Activated T-helper 2 cell treated with anti-CD3 and anti-CD28 coated beads, Interferon-gamma antibody, Interleukin-2, Interleukin-4, amounts not matched to agents 10 μg/mL and 5 μg/mL and 100 μg/mL, durations not matched to agents 14 hours and 24 hours and 36 hours (primary cell): ENCODE measurements at places on chromosomes 6 and 20.

DNA sequence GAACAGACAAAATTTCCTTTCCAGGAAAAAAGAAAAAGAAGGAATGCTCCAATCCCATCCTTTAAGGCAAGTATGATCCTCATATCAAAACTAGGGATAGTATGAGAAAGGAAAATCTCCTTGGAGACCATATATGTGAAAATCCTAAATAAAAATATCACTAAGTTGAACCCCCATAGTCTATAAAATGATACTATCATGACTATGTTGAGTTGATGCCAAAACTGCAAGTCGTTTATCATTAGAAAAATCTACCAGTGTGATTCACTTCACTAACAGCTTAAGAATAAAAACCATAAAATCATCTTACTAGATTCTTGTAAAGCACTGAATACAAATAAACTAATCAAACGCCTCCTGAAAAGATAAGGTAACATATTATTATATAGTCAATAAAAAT, 76.6 kb upstream of the STXBP5 start:
- H3K36me3 ChIP-seq: no peaks in the 10 kb centered on the region
- peaks cover 4% of the 10 kb centered on the region for H3K27me3 ChIP-seq
- no peak overlapping the region for H3K27ac ChIP-seq

- no peak for DNase-seq
- no peak overlapping the region for H3K4me3 ChIP-seq
- no peaks in the 10 kb centered on the region for H3K36me3 ChIP-seq
- no peak overlapping the region for H3K27ac ChIP-seq
- H3K27me3 ChIP-seq: no peaks in the 10 kb centered on the region
- no peaks in the 10 kb centered on the region for H3K4me1 ChIP-seq
These were observed 164.7 kb upstream of the CCN2 start for GRCh38 chr6:132115714-132116366.

DNA sequence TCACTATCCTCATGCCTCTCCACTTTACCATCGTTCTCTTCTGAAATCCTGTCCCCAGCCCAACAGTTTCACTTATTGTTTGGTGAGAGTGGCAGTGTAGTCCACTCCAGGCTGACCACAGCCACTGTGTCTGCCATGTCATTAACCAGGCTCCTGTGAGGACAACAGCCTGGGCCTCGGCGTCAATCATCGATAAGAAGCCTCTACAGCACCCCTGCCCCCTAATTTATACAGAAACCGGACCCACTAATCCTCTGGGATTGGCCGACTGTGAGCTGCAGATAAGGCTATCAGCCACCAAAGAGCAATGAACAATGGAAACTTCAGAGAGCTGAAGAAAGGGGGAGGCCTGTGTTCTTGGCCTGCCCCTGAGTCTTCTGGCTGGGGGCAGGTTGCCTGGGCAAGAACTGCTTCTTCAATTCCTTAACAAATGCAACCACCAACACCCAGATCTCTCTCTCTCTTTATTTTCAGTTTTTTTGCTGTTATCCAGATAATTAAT, 3.4 kb downstream of the EGFL8 start:
- H3K4me3 ChIP-seq: no peak overlapping the region
- peaks cover 22% of the 10 kb centered on the region for H3K36me3 ChIP-seq
- peak overlapping the region; percentile 7 for H3K27ac ChIP-seq
- no peak for DNase-seq

- peaks cover 19% of the 10 kb centered on the region for H3K4me1 ChIP-seq
- H3K4me3 ChIP-seq: peak overlapping the region; percentile 81
- peaks cover under 1% of the 10 kb centered on the region for H3K27me3 ChIP-seq
- no peaks in the 10 kb centered on the region for H3K36me3 ChIP-seq
- DNase-seq: no peak
- peak overlapping the region; percentile 98 for H3K27ac ChIP-seq
These were observed 4.8 kb upstream of the PRPH2 start for GRCh38 chr6:42727087-42727611.

GRCh38 chr20:14561741-14562221, 224.4 kb upstream of the FLRT3 start:
- no peaks in the 10 kb centered on the region for H3K27me3 ChIP-seq
- H3K36me3 ChIP-seq: no peaks in the 10 kb centered on the region
- no peak overlapping the region for H3K4me3 ChIP-seq
- H3K4me1 ChIP-seq: no peaks in the 10 kb centered on the region
- H3K27ac ChIP-seq: no peak overlapping the region
- DNase-seq: no peak

DNA sequence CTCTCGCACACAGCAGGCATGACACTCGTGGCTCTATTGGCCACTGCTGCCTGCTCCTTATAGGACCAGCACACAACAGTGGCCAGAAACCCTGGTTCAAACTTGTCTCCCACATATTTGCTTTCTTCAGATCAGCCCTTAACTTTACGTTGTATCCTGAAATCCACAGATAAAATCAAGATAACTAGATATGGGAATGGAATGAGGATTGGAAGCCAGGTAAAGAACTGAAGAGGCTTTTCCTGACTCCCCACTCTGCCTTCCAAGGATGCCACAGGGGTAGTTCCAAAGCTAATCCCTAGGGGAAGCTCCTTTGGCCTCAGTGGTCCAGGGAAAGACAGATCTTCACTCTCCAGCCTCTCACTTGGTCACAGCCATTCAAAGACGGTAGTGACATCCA, 86.5 kb downstream of the INSM1 start:
- H3K36me3 ChIP-seq: peaks cover 45% of the 10 kb centered on the region
- H3K27ac ChIP-seq: no peak overlapping the region
- peaks cover 45% of the 10 kb centered on the region for H3K4me1 ChIP-seq

DNA sequence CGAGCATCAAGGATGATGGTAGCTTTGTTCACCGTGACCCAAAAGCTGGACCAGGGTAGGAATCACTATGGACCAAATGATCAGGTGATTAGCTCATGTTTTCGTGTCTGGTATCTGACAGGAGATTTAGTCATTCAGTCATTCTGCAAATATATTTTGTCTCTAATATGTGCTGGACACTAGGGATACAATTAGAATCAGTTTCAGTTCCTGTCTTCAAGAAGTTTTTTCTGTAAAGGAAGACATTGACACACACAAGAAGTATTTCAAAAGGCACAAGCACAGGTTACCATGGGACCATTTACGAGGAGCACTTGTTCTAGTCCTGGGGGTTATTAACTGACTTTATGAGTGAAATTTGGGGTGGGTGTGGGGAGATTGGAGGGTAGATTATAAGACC, 244.9 kb downstream of the HIVEP2 start:
- H3K36me3 ChIP-seq: no peaks in the 10 kb centered on the region
- H3K27ac ChIP-seq: no peak overlapping the region
- H3K4me3 ChIP-seq: no peak overlapping the region

GRCh38 chr6:123508290-123508689, 128.5 kb downstream of the TRDN start:
- H3K4me3 ChIP-seq: no peak overlapping the region
- no peak overlapping the region for H3K27ac ChIP-seq

DNA sequence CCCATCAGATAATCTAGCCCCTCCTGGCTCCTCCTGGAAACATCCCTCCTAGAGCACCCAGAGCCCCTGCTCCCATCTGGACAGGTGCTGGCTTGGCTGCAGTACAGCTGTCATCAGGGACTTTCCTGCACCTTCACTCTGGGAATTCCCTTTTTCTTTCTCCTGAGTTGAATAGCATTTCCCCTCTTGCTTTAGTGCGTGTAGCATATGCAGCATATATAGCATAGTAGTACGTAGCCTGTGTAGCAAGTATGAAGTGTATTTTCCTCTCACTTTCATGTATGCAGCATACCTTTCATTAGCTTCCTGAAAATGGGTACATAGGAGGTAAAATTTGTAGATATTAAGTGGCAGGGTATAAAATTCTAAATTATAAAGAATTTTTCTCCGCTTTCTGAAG, 352.9 kb downstream of the ESR1 start:
- H3K27ac ChIP-seq: no peak overlapping the region
- peaks cover 16% of the 10 kb centered on the region for H3K4me1 ChIP-seq
- peaks cover 46% of the 10 kb centered on the region for H3K36me3 ChIP-seq
- H3K27me3 ChIP-seq: no peaks in the 10 kb centered on the region

- H3K27me3 ChIP-seq: peaks cover 38% of the 10 kb centered on the region
- H3K4me1 ChIP-seq: peaks cover 5% of the 10 kb centered on the region
- no peak for DNase-seq
- H3K27ac ChIP-seq: no peak overlapping the region
These were observed 567 bp downstream of the HS3ST5 start for GRCh38 chr6:114342086-114342825.

- H3K36me3 ChIP-seq: no peaks in the 10 kb centered on the region
- no peak overlapping the region for H3K4me3 ChIP-seq
- H3K4me1 ChIP-seq: peaks cover 18% of the 10 kb centered on the region
- no peak for DNase-seq
These were observed 12.2 kb upstream of the VNN1 start for GRCh38 chr6:132725947-132726607.

- peaks cover 3% of the 10 kb centered on the region for H3K4me1 ChIP-seq
- H3K27ac ChIP-seq: no peak overlapping the region
- no peak overlapping the region for H3K4me3 ChIP-seq
- H3K36me3 ChIP-seq: no peaks in the 10 kb centered on the region
These were observed 40.5 kb downstream of the SNAI1 start for GRCh38 chr20:50023116-50023805.

GRCh38 chr6:27541212-27541932, 68.5 kb upstream of the ZNF184 start:
- no peak for DNase-seq
- H3K27me3 ChIP-seq: peaks cover 66% of the 10 kb centered on the region
- no peak overlapping the region for H3K4me3 ChIP-seq
- H3K4me1 ChIP-seq: peaks cover 16% of the 10 kb centered on the region
- H3K36me3 ChIP-seq: peaks cover 3% of the 10 kb centered on the region
- no peak overlapping the region for H3K27ac ChIP-seq

DNA sequence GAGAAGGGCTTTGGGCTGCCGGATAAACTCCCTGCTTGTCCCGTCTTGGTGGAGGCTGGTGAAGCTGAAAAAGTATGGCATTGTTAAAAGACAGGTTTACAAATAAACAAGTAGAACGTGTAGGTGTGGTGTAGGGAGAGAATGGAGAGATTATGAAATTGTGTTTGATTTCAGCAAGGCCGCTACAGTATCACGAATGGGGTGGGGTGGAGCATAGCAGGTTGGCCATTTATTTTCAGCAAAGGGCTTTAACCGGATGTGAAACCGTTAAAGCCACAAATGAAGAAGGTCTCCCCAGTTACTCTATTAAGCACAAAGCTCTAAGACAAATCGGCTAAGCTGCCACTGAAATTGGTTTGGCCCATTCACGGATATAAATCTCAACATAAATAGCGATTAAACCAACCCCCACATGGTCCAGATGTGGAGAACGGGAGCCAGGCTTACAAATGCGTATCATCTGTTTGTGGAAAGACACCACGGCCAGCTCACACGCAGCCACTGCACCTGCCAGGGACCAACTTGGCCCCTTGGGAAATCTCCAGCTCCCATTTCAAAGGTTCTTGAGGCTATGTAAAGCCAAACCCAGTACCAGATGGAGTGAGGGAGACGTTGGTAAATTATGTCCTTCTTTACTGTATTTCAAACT, 94.0 kb downstream of the ZMYND8 start:
- H3K36me3 ChIP-seq: peaks cover 52% of the 10 kb centered on the region
- DNase-seq: no peak
- H3K27ac ChIP-seq: no peak overlapping the region
- no peak overlapping the region for H3K4me3 ChIP-seq

DNA sequence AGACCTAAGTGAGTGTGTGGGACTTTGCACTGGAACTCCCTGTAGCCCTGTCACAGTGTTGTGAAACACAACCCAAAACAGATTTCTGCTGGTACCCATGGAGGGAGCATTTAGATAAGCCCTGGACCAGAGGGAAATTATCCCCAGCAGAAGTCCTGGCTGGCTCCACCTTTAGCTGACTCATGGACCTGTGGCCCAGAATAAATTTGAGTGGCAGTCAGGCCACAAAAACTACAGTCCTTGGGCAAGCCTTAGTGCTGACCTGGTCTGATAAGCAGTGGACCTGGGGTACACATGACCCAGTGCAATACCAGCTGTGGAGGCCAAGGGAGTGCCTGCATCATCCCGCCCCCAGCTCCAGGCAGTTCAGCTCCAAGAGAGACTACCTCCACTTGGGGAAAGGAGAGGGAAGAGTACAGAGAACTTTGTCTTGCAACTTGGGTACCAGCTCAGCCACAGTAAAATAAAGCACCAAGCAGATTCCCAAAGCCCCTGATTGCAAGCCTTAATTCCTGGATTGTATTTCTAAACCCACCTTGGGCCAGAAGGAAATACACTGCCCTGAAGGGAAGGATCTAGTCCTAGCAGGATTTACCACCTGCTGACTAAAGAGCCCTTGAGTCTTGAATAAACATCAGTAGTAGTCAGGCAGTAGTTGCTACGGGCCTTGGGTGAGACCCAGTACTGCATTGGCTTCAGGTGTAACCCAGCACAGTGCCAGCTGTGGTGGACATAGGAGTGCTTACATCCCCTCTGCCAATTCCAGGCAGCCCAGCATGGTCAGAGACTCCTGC, 140.4 kb upstream of the COL21A1 start:
- no peak overlapping the region for H3K4me3 ChIP-seq
- no peaks in the 10 kb centered on the region for H3K36me3 ChIP-seq
- H3K27ac ChIP-seq: no peak overlapping the region
- no peaks in the 10 kb centered on the region for H3K4me1 ChIP-seq
- no peaks in the 10 kb centered on the region for H3K27me3 ChIP-seq

DNA sequence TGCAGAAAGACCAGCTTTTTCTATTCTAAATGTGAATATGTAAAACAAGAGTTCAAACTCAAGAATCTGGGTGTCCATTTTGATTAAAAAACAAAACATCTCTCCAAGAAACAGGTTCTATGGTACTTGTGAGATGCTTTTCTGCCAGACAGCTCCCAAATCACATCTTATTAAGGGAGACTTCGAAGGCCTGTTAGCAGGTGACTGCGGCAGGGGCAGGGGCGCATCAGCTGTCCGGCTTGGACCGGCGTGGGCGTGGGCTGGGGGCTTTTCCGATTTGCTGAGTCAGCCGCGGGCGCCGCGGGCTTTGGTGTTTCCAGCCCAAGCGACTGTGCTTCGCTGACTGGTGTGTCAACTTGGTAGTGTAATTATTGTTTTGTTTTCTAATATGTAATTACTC, 32.6 kb downstream of the TFAP2A start:
- H3K36me3 ChIP-seq: peaks cover 7% of the 10 kb centered on the region
- peaks cover 4% of the 10 kb centered on the region for H3K4me1 ChIP-seq
- DNase-seq: no peak
- peaks cover 64% of the 10 kb centered on the region for H3K27me3 ChIP-seq
- no peak overlapping the region for H3K4me3 ChIP-seq
- H3K27ac ChIP-seq: no peak overlapping the region

DNA sequence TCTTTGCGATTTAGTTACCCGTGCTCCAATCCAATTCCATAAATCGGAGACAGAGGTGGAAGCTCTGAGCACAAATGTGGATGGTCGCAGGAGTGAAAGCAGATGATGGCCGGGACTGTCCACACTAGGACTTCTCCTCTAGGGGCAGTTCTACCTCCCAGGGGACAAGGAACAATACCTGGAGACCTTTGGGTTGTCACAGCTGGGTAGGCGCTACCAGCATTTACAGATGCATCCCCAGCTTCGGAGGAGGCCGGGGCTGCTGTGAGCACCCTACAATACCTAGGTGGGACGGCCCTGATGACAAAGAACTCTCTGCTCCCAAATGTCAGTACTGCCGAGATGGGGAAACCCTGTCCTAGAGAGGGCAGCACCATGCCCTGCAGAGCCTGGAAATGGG, 195.9 kb upstream of the CDH4 start:
- H3K4me1 ChIP-seq: no peaks in the 10 kb centered on the region
- H3K36me3 ChIP-seq: no peaks in the 10 kb centered on the region
- DNase-seq: no peak
- no peak overlapping the region for H3K27ac ChIP-seq
- H3K4me3 ChIP-seq: no peak overlapping the region

GRCh38 chr6:156281266-156281665, 495.9 kb upstream of the ARID1B start:
- H3K27me3 ChIP-seq: peaks cover 3% of the 10 kb centered on the region
- no peak for DNase-seq
- H3K27ac ChIP-seq: no peak overlapping the region
- H3K36me3 ChIP-seq: no peaks in the 10 kb centered on the region
